ENCODE measurements at places on chromosomes 5 and 9. TPM values are rescaled to one million over a fixed set of nuclear protein-coding genes. Genes with fewer than 3 reads are reported as not detected.

The FRRS1L gene
- 132 TPM for total RNA-seq

The ADGRD2 gene
- 0.46 TPM for total RNA-seq

The ASPN gene
- total RNA-seq: 2.3 TPM

The DRD1 gene
- total RNA-seq: 27.0 TPM

The FOXD4L6 gene
- 0.46 TPM for total RNA-seq

The IFNB1 gene
- not detected for total RNA-seq

The ADAMTS2 gene
- 6.9 TPM for total RNA-seq

The CSF2 gene
- not detected for total RNA-seq

The TXNDC8 gene
- total RNA-seq: not detected

The STC2 gene
- total RNA-seq: 0.23 TPM

The ORM2 gene
- total RNA-seq: not detected

The GABRA1 gene
- 76.6 TPM for total RNA-seq

The C5 gene
- total RNA-seq: 6.9 TPM

The PCDHB5 gene
- 11.1 TPM for total RNA-seq

The SV2C gene
- total RNA-seq: 34.4 TPM

The EGFL7 gene
- 20.3 TPM for total RNA-seq

The COL23A1 gene
- total RNA-seq: 4.2 TPM

The IARS1 gene
- total RNA-seq: 136 TPM

The NCS1 gene
- total RNA-seq: 259 TPM

The CENPH gene
- 13.6 TPM for total RNA-seq

The CYFIP2 gene
- 123 TPM for total RNA-seq

The HTR4 gene
- 5.5 TPM for total RNA-seq

The MPDZ gene
- total RNA-seq: 64.1 TPM

Measured in diencephalon (tissue), 1 donor.